Peyer's patch (tissue), 4 donors: ENCODE measurements at places on chromosomes 16 and 17.

DNA sequence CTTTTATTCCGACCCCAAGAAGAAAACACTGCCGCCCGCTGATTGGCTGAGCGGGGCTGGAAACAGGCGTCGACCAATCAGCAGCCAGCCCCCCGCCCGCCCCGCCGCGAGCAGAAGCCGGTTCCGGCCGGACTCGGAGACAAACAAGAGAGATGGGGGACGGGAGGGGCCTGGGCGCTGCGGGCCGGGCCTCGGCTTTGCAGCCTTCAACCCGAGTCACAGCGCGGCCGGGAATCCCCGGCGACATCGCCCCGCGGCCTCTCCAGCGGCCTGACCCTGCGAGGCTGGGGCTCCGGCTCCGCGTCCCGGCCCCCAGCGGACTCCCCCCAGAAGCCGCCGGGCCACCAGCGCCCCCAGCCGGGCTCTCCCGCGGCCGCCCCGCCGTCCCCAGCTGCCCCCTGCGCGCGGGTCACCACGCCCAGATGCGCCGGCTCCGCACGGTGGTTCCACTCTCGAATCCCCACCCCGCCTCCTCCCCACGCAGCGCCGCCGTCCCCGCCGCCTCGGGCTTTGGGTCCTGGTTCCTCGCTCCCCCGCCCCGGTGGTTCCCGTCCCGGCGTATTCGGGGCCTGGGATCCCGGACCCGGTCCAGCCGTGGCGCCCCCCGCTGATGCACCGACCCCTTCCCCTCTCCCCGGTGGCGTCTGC is 346 bp upstream of the SLC43A2 start:
- DNase-seq: peak; percentile 98

- no peak for DNase-seq
These were observed 73.1 kb upstream of the AXIN2 start for GRCh38 chr17:65634533-65634932.

DNA sequence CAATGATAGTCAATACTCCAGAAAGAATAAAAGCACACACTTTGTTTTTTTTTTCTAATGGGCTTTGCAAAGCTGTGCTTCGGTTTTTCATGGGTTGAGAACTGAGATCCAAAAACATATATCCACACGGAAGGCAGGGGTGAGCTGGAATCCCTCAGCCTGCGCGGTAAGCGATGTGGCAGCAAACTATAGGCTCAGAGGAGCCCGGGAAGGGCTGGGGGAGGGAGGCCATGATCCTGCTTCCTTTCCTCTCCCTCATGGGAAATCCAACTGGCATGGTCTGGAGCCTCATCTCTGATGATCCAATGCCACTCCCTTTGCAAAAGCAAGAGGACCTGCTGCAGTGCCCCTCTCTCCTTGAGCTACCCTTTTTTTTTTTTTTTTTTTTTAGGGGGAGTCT is 8.2 kb downstream of the RBFOX3 start:
- DNase-seq: no peak

DNA sequence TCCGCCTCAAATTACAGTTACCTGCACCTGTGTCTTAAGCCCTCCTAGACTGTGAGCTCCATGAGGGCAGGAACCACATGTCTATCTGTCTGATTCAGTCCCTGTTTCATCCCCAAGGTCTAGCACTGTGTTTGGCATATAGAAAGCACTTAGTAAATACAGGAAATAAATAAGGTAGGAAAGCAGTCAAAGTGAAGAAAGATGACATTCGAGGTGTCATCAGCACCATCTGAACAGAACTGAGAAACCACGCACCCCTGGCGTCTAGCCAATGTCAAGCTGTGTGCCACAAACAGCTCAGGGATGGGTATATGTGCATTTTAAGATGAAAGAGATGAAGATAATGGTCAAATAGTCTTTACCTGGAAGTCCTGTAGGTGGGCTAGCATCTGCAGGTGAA is 79.6 kb upstream of the ATP2A3 start:
- no peak for DNase-seq

GRCh38 chr16:48607056-48607825 is 2.7 kb downstream of the N4BP1 start:
- no peak for DNase-seq

- peak; percentile 71 for DNase-seq
These were observed 775 bp upstream of the PAGR1 start for GRCh38 chr16:29815032-29815721.
